ENCODE measurements at places on chromosomes 12 and 14. TPM values are rescaled to one million over a fixed set of nuclear protein-coding genes. Genes with fewer than 3 reads are reported as not detected.

The EPYC gene
- 0.25 TPM for polyA plus RNA-seq

The PLEKHG7 gene
- polyA plus RNA-seq = 0.73 TPM

The MIP gene
- 0.02 TPM for polyA plus RNA-seq

The MTA1 gene
- 80.8 TPM for polyA plus RNA-seq

The TAS2R10 gene
- polyA plus RNA-seq = 0.21 TPM

The MYO1H gene
- 0.14 TPM for polyA plus RNA-seq

The CD163L1 gene
- polyA plus RNA-seq = 12.6 TPM

The TAMALIN gene
- 47.4 TPM for polyA plus RNA-seq

The ZNF219 gene
- 21.9 TPM for polyA plus RNA-seq

The SCNN1A gene
- polyA plus RNA-seq = 28.9 TPM

The OTX2 gene
- polyA plus RNA-seq = 0.11 TPM

GRCh38 chr14:24789378-24789884, 155.4 kb upstream of the GZMB start:
- H3K36me3 ChIP-seq = no peaks in the 10 kb centered on the region
- H3K27me3 ChIP-seq = no peaks in the 10 kb centered on the region
- DNase-seq = no peak
- no peak overlapping the region for H3K27ac ChIP-seq
- H3K4me1 ChIP-seq = no peaks in the 10 kb centered on the region

GRCh38 chr14:63428486-63428885, 109.8 kb upstream of the GPHB5 start:
- DNase-seq = no peak
- H3K4me1 ChIP-seq = no peaks in the 10 kb centered on the region
- H3K27me3 ChIP-seq = no peaks in the 10 kb centered on the region
- no peak overlapping the region for H3K4me3 ChIP-seq
- no peaks in the 10 kb centered on the region for H3K36me3 ChIP-seq

DNA sequence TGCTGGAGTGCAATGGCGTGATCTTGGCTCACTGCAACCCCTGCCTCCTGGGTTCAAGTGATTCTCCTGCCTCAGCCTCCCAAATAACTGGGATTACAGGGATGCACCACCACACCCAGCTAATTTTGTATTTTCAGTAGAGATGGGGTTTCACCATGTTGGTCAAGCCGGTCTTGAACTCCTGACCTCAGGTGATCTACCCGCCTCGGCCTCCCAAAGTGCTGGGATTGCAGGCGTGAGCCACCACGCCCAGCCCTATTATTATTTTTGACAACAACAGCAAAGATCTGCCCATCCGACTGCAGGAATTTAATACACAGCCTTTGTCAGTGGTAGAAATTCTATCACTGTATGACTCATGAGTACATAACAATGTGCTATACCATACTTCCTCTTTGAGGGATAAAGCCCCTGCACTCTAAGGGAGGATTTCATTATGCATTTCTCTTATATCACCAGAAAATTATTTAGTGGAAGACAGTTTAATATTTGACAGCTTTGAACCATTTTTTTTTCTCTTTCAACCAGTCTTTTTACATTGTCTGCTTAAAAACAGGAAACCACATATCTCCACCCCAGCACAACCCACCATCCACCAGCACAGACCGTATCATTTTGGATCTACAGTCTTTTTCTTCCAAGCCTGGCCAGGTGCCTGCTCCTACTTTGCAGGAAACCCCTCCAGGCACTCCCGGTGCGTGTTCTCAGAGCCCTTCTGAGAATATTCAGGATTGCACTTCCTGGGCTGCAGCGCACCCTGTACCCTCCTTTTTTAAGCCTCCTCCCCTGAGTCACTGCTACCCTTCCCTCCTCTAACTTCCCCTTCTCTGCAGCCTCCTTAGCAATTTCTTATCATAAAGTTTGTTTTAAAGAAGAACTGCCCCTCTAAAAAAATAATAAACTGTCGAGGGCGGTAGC, 594 bp downstream of the ARHGDIB start:
- DNase-seq = no peak
- peak overlapping the region; percentile 91 for H3K4me3 ChIP-seq
- H3K4me1 ChIP-seq = peaks cover 42% of the 10 kb centered on the region
- H3K27ac ChIP-seq = peak overlapping the region; percentile 99
- H3K27me3 ChIP-seq = no peaks in the 10 kb centered on the region
- H3K36me3 ChIP-seq = peaks cover 19% of the 10 kb centered on the region

GRCh38 chr14:67170660-67171059, 18.6 kb upstream of the GARIN2 start:
- H3K4me3 ChIP-seq = no peak overlapping the region
- H3K4me1 ChIP-seq = no peaks in the 10 kb centered on the region
- DNase-seq = no peak
- no peak overlapping the region for H3K27ac ChIP-seq

DNA sequence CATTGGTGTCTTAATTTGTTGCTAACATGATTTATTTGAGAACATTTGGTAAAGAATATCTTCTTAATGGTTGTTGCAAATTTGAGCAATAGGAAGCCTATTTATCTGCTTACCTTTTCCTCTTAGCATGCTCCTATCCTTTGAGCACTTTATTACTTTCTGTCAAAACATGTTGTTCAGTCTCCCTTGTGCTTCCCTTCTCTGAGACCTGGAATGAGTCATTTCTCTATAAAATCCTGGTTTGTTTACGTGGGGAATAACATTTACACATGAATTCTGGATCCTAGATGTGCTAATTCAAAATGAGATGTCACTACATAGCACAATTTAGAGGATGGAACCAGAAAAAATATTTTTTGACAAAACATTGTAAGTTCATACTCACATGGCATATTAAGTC, 844.0 kb upstream of the LRFN5 start:
- no peaks in the 10 kb centered on the region for H3K4me1 ChIP-seq
- no peak overlapping the region for H3K4me3 ChIP-seq
- no peaks in the 10 kb centered on the region for H3K27me3 ChIP-seq
- no peaks in the 10 kb centered on the region for H3K36me3 ChIP-seq
- no peak for DNase-seq

DNA sequence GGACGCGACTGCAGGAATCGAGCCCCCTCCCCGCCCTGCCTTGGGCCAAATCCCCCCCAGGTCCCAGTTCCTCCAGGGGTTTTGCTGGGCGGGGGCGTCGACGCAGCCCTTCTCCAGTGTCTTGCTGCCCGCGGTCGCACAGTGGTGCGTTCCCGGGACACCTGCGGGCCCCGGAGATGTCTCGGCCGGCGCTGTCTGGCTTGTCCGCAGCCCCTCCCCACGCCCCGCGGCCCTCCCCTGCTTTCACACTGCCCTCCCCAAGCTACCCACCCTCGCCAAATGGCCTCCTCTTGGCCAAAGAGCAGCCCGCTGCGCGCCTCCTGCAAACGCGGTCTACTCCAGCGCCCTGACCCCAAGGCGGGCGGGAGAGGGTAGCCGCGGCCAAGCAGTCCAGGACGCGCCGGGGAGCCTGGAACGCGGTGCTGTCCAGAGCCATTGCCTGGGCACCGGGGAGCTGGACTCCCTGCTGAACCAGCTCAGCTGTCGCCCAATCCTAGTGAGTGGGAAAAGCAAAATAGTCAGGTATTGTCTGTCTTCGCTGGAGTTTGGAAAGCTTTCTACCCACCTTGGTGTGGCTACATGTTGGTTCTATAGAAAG, 122.0 kb downstream of the AACS start:
- peaks cover 61% of the 10 kb centered on the region for H3K27me3 ChIP-seq
- H3K4me1 ChIP-seq = peaks cover 8% of the 10 kb centered on the region
- no peak overlapping the region for H3K27ac ChIP-seq
- no peak overlapping the region for H3K4me3 ChIP-seq
- no peaks in the 10 kb centered on the region for H3K36me3 ChIP-seq
- DNase-seq = no peak

DNA sequence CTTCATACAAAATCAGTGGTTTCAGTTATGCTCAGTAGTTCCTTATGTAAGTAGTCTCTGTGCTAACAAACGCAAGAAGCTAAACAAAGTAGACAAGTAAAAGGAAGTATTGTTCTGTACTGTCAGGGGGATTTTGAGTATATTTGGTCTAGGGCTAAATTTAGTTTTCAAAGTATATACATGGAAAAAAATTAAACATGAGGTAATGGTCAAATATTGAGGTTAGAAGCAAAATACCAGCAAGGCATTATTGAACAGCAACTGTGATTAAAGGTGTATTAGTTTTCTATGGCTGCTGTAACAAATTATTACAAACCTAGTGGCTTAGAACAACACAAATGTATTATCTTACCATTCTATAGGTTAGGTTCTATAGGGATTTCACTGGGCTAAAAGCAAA, 18.8 kb downstream of the GNG2 start:
- DNase-seq = no peak
- peaks cover 4% of the 10 kb centered on the region for H3K36me3 ChIP-seq
- H3K27ac ChIP-seq = no peak overlapping the region
- no peaks in the 10 kb centered on the region for H3K4me1 ChIP-seq

GRCh38 chr12:53120685-53121525, 17.6 kb downstream of the SOAT2 start:
- H3K27me3 ChIP-seq = no peaks in the 10 kb centered on the region
- H3K36me3 ChIP-seq = no peaks in the 10 kb centered on the region
- no peak for DNase-seq
- no peak overlapping the region for H3K4me3 ChIP-seq
- no peak overlapping the region for H3K27ac ChIP-seq

DNA sequence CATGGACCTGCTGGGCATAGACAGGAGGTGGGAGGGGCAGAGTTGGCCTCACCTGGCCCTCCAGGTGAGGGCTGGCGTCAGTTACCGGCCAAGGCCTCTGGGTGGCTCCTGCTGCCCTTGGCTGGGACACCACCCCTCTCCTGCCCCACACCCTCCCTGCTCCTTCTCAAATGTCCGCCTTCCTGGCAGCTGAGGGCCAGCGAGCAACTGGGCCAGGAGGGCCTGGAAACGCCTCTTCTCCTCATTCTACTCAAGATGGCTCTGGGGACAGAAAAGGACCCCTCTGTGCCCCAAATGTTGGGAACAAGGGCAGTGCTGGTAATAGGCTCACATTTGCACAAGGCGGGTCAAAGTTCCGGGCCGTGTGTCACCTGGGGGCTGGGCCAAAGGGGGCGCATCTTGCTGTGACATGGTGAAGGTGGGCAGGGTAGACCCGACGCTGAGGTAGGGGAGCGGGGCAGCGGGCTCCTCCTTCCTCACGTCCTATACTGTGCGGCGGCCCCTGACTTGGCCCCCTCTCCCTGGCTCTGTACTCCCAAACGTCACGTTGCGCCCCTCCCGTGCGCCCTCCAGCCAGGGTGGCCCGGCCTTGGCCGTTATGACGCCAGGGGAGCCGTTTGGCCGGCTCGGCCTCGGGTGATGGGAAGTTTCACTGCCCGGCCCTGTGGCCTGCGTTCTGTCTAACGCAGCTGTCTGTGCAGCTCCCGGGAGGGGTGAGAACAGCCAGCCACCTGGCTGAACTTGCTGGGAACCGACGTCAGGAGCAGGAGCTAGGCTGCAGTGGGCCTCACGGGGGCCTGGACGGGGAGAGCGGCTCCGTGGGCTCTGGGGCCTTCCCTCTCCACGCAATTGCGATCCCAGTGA, 18.0 kb upstream of the DLK1 start:
- DNase-seq = no peak
- H3K27ac ChIP-seq = no peak overlapping the region
- peaks cover 10% of the 10 kb centered on the region for H3K4me1 ChIP-seq
- H3K27me3 ChIP-seq = peaks cover 12% of the 10 kb centered on the region
- H3K36me3 ChIP-seq = no peaks in the 10 kb centered on the region

GRCh38 chr14:54782751-54783659, 119.6 kb downstream of the GCH1 start:
- H3K27me3 ChIP-seq = no peaks in the 10 kb centered on the region
- H3K27ac ChIP-seq = no peak overlapping the region
- H3K36me3 ChIP-seq = no peaks in the 10 kb centered on the region
- no peak for DNase-seq
- no peaks in the 10 kb centered on the region for H3K4me1 ChIP-seq
- no peak overlapping the region for H3K4me3 ChIP-seq

GRCh38 chr12:75130811-75131210, 78.8 kb downstream of the KCNC2 start:
- H3K27ac ChIP-seq = no peak overlapping the region
- H3K36me3 ChIP-seq = no peaks in the 10 kb centered on the region
- no peaks in the 10 kb centered on the region for H3K4me1 ChIP-seq
- no peaks in the 10 kb centered on the region for H3K27me3 ChIP-seq
- DNase-seq = no peak
- no peak overlapping the region for H3K4me3 ChIP-seq

DNA sequence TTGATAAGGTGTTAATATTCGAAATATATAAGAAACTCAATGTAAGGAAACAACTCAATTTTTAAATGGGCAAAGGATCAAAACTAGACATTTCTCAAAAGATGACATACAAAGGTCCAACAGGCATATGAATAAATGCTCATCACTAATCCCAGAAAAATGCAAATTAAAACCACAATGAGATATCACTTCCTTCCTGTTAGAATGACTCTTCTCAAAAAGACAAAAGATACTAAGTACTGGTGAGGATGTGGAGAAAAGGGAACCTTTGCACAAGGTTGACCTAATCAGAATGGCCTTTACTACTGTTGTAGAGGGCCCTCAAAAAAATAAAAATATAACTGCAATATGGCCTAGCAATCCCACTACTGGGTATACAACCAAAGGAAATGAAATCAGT, 383.4 kb downstream of the KCNH5 start:
- DNase-seq = no peak
- H3K27me3 ChIP-seq = no peaks in the 10 kb centered on the region
- H3K4me1 ChIP-seq = no peaks in the 10 kb centered on the region
- H3K4me3 ChIP-seq = no peak overlapping the region
- no peaks in the 10 kb centered on the region for H3K36me3 ChIP-seq

DNA sequence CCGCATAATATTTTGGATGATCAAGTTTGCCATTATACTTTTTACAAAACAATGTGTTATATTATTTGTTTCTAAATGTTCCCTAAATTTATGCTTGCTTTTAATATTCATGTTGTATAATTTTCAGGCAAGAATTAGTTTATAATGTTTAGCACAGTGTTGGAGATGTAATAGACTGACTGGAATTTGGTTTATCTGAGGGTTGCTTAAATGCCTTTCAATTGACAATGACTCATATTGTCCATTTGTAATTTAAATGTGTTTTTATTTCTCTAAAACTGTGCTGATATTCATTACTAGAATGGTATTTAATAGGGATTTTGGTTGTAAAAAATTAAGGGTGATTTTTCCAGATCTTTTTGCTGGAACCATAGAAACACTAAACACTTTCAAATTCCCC, 788.4 kb downstream of the SLC6A15 start:
- no peaks in the 10 kb centered on the region for H3K4me1 ChIP-seq
- no peak for DNase-seq
- no peak overlapping the region for H3K4me3 ChIP-seq
- no peak overlapping the region for H3K27ac ChIP-seq
- H3K36me3 ChIP-seq = no peaks in the 10 kb centered on the region

- no peaks in the 10 kb centered on the region for H3K27me3 ChIP-seq
- no peak overlapping the region for H3K4me3 ChIP-seq
- H3K27ac ChIP-seq = no peak overlapping the region
- H3K36me3 ChIP-seq = peaks cover 4% of the 10 kb centered on the region
- no peaks in the 10 kb centered on the region for H3K4me1 ChIP-seq
These were observed 151.7 kb upstream of the AMIGO2 start for GRCh38 chr12:47231456-47231855.

GRCh38 chr14:94129758-94130414, 482 bp upstream of the IFI27L2 start:
- no peaks in the 10 kb centered on the region for H3K36me3 ChIP-seq
- peak overlapping the region; percentile 76 for H3K4me3 ChIP-seq
- H3K4me1 ChIP-seq = peaks cover 4% of the 10 kb centered on the region
- DNase-seq = no peak
- peak overlapping the region; percentile 24 for H3K27ac ChIP-seq
